ENCODE measurements at places on chromosomes 1 and 21. TPM values are rescaled to one million over a fixed set of nuclear protein-coding genes. Genes with fewer than 3 reads are reported as not detected.

GRCh38 chr1:7703321-7704213, 67.5 kb upstream of the VAMP3 start:
- DNase-seq: no peak

DNA sequence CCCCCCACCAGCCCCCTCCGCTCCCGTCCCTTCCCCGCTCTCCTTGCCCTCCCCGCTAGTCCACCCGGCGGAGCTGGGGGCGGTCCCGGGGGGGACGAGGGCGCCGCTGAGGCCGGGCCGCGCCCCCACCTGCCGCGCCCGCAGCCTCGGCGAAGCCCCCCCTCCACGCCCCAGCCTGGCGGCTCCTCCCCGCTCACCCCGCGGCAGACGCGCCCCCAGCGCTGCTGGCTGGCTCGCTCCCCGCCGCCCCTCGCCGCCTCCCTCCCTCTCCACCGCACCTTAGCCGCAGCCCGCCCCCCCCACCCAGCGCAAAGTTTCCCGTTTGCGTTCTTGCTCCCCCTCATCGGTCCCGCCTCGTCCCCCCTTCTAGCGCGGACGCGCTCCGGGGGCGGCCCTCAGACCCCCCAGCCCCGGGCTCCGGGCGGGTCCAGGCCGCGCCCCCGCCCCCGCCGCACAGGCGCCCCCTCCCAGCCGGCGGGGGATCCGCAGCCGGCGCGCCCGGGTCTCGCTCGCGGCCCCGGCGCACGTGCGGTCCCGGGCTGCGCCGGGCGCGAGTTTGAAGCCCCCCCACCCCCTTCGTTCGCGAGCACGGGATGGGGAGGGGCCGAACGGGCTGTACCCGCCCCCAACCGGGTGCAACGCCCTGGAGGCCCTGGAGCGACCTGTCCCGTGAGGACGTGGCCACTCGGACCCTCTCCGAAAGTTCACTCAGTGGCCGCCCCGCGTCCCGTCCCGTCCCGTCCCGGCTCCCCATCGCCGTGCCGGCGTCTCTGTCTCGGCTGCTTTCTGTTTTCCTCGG, 623 bp downstream of the PTPRF start:
- peak; percentile 63 for DNase-seq

- DNase-seq: no peak
Observed at GRCh38 chr21:42306366-42307035, 8.7 kb downstream of the TFF3 start.

- DNase-seq: peak; percentile 75
Observed at GRCh38 chr1:108643492-108644335, 17.2 kb downstream of the HENMT1 start.

Gene SYPL2
- total RNA-seq: not detected

Gene VASH2
- total RNA-seq: 4.1 TPM

Gene TRIM67
- total RNA-seq: 1.2 TPM

Gene GRIK3
- 3.9 TPM for total RNA-seq

All from umbilical cord (tissue), 2 donors.